ENCODE measurements at places on chromosomes 11 and 22.

- DNase-seq = no peak
Measured at GRCh38 chr22:26169315-26170111, at the start of gene SEZ6L. Gene SEZ6L, plus strand, starts transcription at chr22:26169462. Its CDS starts 208 bp downstream, at chr22:26169670.

DNA sequence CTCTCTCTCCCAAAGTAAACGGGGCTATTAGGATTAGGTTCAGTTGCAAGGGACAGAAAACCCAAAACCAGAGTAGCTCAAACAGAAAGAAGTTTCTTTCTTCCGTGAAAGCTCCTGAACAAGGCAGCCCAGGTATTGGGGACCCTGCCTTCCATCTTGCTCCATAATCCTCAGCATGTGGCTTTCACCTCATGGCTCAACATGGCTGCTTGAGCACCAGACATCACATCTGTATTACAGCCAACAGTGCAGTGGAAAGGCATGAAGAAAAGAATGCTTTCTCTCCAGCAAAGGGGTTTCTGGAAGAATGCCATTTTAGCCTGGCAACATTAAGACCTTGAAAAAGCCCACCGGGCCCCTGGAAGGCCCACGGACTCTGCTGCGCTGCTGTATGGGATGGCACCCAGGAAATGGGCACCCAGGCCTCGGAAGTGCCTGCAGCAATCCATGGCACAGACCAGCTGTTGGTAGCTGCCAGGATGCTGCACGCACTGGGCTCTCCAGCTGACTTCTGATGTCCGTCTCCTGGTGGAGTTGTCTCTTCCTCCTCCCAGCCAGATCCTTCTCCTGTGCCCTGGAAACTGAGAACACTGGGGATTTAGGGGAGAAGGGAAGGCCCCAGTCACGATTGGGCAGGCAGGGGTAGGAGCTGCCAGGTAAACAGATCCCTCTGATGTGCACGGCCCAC is 22.6 kb downstream of the PDGFB start:
- no peak for DNase-seq

GRCh38 chr11:116379185-116379828 is 393.5 kb downstream of the BUD13 start:
- DNase-seq = peak; percentile 38

DNA sequence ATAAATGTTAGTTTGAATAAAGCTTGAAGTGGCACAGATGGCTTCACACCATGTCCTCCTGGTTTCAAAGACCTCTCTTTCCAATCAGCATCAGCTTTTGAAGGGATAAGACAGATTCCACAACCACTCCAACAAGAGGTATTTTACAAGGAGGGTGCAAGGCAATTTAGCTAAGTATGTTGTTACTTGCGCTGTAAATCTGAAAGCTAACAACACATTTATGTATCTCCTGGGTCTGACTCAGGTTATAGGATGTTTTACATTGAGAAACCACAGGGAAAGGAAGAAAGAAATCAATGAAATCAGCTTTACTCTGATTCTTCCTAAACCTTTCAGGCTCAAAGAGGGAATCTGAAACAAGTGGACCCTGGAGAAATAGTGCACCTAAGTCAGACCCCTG is 12.1 kb downstream of the CWC15 start:
- no peak for DNase-seq

- DNase-seq = peak; percentile 9
Measured at GRCh38 chr11:58898106-58898505, 41.2 kb upstream of the GLYATL1 start.

GRCh38 chr11:85783758-85784157 is 27.2 kb downstream of the SYTL2 start:
- no peak for DNase-seq
